Bronchial epithelial cell (primary cell): ENCODE measurements at places on chromosomes 4 and X. TPM values are rescaled to one million over a fixed set of nuclear protein-coding genes. Genes with fewer than 3 reads are reported as not detected.

GRCh38 chr4:84582988-84583875, at the start of gene CDS1:
Gene CDS1, plus strand, starts transcription at chr4:84583127. Its CDS starts 275 bp downstream, at chr4:84583402.
- DNase-seq, result peak; percentile 22

GRCh38 chr4:159358226-159358625, 255.3 kb downstream of the RAPGEF2 start:
- peak; percentile 66 for DNase-seq

GRCh38 chr4:8112672-8113071, 45.9 kb downstream of the ABLIM2 start:
- no peak for DNase-seq

DNA sequence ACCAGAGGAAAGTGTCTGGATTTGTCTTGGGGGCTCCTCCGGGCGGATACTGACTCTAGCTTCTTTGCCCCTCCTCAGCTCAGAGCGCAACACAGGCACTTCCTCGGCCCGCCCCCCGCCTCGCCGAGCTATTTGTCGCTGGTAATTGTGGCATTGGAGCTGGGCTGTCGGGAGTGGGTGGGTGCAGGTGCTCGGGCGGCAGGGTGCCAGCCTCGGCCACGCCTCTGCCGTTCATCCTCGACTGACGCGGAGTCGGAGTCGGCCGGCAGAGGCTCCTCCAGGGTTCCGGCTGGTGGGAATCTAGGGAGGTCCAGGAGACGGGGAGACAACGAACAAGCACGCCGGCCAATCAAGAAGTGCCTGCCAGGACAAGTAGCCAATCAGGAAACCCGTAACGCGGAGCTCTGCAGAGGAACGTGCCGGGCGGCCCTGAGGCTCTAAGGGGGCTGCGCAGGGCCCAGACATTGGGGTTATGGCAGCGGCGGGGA, 3.9 kb upstream of the SYN1 start:
- DNase-seq, result peak; percentile 52

DNA sequence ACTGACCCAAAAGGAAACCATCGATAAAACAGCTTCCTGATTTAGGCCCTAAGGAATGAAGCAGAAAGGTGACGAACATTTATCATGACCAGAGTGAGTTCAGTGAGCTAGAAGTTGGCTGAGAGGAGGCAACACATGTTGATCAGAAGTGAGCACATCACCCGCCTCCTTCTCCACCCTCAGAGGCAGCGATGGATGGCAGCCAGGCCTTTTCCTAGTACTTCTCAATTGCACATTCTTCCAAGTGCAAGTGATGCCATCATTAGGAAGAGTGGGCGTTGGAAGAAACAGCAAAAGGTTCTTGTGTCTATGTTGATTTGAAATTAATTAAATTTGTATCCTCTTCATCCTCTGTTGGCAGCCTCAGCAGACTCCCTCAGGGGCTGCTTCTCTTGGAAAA, 51.7 kb downstream of the TMEM154 start:
- no peak for DNase-seq

GRCh38 chrX:39816871-39817731, 280.7 kb downstream of the BCOR start:
- no peak for DNase-seq

GRCh38 chrX:41603596-41603995, 85.2 kb upstream of the GPR34 start:
- no peak for DNase-seq

DNA sequence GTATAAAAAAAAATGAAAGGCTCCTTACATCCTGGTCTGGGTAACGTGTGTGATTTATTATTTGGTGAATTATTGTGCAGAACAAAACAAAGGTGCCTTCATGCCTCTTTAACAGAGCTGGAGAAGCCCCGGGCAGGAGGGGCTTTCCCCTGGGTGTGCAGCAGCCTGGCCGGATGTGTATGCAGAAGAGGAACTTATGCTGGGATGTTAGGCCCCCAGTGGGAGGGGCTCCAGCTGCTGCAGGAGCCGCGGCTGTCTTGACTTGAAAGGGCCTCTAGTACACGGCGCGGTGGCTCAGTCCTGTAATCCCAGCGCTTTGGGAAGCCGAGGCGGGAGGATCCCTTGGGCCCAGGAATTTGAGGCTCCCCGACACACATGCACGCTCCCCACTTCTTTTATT, 16.0 kb downstream of the CCNQ start:
- peak; percentile 19 for DNase-seq

GRCh38 chrX:11558972-11559371, 106.7 kb downstream of the ARHGAP6 start:
- no peak for DNase-seq

DNA sequence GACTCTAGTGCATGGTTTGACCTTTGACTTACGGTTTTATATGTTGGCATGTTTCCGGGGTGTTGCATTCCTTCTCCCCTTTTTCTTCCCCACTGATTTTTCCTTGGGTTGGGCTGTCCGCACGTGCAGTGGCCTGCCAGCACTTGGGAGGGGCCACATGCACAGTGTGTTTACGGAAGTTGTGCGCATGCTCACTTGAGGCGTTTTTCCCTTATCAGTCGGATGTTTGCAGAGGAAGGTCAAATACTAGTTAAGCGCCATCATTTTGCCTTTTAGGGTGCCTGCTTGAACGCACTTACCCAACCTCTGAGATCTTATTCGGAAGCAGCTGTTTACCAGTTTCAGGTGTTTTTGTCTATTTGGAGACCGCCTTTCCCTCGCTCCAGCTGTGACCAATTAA, 653.9 kb upstream of the AADAT start:
- peak; percentile 32 for DNase-seq

DNA sequence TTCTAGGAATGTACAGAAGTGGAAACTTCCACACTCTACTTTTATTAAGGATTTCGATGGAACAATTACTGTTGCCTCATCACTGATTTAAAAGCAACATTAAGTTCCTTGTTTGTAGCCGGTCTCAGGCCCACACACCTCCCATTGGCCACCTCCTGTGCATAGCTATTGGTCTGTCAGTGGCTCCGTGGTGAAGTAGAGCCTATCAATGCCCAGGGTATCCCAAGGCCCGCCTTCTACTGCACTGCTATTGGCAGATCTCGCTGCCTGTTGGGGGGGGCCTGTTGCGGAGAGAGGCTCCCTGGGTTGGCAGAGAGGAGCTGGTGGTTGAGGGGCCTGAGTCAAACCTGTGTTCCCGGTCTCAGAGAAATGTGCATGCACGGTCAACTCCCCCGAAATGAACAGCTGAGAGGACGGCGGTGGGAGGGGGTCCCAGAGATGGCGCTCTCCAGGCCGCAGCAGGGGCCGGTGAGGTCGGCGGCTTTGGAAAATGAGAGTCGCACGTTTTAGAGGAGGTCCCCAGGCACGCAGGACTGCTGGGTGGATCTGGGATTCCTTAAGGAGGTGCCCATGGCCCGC, 4.9 kb upstream of the ARAF start:
- DNase-seq, result peak; percentile 86

DNA sequence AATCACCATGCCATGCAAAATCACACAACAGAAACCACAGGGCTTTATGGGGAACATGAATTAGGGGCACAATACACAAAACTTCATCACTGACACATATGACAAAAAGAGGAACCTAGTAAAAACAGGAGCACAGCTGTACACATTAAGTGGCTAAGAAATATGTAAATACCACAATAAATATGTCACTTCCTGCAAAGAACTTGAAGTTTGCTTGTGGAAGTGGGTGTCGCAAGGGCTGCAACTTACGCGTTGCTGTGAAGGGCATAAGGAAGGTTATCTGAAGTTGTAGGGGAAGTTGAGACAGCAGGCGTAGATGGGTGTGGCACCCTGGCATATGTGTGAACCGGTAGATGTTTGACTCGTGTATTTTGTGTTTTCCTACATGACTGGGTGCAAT, 42.4 kb downstream of the CLCN4 start:
- DNase-seq, result peak; percentile 18

DNA sequence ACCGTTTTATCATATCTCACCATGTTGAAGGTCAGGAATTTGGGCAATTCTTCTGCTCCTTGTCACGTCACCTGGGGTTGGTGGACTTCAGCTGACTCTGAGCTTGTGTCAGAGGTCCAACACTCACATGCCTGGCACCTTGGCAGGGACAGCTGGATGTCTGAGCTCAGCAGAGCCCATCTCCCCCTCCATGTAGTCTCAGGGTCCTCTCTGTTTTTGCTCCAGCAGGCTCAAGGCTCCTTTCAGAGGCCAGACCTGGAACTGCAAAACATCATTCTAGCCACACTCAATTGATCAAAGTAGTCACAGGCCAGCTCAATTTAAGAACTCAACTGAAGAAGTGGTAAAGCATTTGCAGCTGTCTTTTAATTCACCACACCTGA, 45.4 kb downstream of the EDNRA start:
- no peak for DNase-seq

- DNase-seq, result no peak
These were observed 2.1 kb downstream of the NUP62CL start for GRCh38 chrX:107204068-107204605.

DNA sequence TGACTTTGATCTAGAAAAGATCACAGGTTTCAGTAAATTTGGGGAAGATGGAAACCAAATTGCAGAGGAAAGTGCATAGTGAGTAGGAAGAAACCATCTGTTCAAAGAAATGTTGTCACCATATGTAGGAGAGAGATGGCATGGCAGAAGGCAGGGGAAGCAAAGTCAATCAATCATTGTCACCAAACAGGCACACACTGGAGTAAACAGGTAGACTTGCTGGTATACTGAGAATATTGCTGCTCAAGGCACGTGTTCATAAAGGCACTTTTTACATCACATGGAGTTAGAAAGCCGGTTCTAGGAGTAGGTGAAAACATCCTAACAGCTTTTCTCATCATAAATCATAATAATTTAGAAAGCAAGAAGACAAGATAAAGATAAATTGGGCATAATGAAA, 550.5 kb upstream of the FAT1 start:
- DNase-seq, result no peak

DNA sequence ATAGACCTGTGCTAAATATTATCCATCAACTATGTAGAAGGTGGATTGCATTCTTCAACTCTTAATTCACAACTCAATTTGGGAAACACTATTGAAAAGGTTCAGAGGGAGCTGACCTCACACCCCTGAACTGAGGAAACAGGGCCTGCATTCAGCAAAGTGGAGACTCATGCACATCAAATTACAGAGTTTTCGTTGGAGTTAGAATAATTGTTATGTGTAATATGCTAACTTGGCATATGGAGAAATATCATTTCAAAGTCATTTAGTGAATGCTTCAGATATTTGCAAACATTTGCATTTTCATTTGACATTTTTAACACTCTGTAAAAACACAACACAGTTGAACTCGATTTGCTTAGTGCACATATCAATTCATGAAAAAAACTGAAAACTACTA, 1102.8 kb upstream of the INTU start:
- no peak for DNase-seq

DNA sequence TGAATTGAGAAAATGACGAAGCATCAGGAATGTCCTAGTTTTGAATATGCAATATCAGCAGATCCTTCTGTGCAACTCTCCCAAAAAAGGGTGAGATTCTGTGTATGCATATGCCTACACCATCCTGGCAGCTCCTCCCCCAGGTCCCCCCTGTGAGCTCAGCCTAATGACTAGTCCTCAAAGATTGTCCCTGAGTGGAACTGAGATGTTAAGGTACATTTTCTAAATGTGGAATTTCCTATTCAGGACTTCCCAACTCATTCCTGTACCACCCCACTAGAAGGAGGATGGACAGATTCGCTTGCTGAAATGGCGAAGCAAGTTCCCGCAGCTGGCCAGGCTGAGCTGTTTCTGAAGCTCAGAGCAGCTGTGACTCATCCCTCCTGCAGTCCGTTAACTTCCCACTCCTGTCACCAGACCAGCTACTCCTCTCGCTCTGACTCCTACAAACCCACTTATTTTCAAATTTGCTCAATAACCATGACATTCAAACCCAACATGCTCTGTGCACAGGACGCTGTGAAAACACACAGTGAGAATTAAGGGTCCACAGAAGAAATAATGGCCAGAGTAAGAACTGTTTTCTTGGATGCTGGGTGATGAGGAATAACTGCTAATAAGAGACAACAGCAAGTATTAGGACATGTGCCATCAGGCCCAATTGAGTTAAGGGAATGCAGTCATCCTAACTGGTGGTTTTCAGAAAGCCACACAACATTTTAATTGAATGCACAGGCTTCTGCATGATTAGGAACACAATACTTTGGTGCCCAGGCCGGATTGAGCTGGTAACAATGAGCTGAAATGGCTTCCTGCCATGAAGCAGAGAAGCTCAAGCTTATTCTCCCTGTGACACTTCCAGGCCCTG, 40.0 kb upstream of the IRF2 start:
- peak; percentile 72 for DNase-seq

Gene CPEB2
- total RNA-seq, result 9.0 and 11.3 TPM in 2 replicates

Gene MAGEB10
- not detected in 2 replicates for total RNA-seq

Gene EFHC2
- total RNA-seq, result under 0.01 TPM in 1 of 2 replicates, not detected in the other

Gene RIPPLY1
- total RNA-seq, result 0.13 TPM in 1 of 2 replicates, not detected in the other

Gene CNKSR2
- 0.53 TPM in 1 of 2 replicates, not detected in the other for total RNA-seq

Gene CPLX1
- not detected in 2 replicates for total RNA-seq

Gene NLGN3
- under 0.01 TPM in 2 replicates for total RNA-seq

Gene GUCY1A1
- 0.79 and 1.2 TPM in 2 replicates for total RNA-seq

Gene PFKFB1
- 0.13 and 0.26 TPM in 2 replicates for total RNA-seq

Gene SRPK3
- under 0.01 and 0.26 TPM in 2 replicates for total RNA-seq

Gene HSFX2
- not detected in 2 replicates for total RNA-seq

Gene TMEM154
- 22.4 and 39.4 TPM in 2 replicates for total RNA-seq
